ENCODE measurements at places on chromosomes 5 and 9.
A peak's percentile ranks its signal among the peaks of the same experiment; 100 is the strongest.

DNA sequence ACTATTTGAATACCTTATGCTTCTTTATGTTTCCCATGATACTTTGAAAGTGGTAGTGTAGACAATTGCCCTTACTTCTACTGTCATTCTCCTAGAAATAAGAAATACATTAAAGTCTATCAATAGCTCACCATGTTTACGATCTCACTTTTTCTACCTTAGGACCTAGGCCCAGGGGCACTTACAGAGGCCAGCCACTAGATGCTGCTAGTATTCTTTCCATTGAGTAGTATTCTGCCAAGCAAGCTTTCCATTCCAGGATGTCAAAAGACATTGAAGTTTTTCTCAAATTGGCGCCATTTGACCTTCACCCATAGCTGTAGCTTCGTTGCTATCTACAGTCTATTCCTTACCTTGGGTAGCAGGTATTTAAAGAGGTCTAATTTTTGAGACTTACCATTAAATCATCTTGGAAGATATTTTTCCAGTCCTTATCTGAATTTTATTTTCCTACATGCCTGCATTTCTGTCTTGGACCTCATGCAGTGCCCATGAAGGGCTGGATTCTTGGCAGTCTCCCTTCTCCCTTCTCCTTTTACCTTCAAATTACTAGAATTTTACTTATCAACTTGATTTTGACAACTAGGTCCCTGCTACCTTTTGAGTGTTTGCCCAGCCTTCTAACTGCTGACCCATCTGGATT lies 246.0 kb upstream of the NUDT12 start:
- no peak for DNase-seq

DNA sequence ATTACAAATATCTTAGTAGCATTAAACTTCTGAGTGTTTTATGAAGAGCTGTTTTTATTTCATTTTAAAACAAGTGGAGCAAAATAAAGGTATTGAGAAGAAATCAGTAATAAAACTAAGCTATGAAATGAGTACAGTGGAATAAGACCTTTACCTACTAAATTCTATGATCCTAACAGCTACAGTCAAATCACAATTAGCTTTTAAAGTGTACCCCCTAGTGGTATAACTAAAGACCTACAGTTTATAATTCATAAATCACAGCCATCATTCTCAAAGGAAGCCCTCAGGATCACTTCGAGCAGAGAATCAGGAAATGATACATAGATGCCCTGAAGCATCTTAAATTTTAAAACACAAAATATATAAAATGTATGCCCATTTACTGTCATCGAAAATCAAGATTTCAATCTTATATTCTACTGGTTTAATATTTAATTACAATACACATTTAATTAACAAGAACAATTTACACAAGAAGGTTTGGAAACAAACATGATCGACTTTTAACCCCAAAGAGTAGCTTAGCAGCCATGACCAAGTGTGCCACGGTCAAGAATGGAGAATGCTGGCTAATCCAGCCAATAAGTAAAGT lies 12.3 kb downstream of the CCNH start:
- DNase-seq, result no peak

- no peak for DNase-seq
These were observed 56.5 kb upstream of the NOTCH1 start for GRCh38 chr9:136602193-136602885.

- no peak for DNase-seq
These were observed 25.6 kb upstream of the TUSC1 start for GRCh38 chr9:25703701-25704357.

DNA sequence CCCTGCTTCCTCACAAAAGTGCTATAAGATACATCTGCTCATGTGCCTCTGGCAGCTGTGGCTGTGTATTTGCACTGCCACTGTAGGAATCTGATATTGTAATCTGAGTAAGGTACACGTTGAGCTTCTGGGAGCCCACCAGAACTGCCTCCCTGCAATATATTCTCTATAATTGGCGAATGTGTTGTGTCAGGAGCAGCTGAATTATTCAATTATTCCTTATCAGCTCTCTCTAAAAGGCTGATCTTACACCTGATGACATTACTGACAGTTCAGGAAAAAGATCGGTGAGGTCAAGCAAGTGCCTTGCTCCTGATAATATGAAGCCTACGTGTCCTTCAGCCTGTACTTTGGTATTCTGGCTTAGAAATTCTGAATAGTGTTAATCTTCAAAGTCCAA lies 1015.0 kb downstream of the CDH9 start:
- DNase-seq, result no peak

DNA sequence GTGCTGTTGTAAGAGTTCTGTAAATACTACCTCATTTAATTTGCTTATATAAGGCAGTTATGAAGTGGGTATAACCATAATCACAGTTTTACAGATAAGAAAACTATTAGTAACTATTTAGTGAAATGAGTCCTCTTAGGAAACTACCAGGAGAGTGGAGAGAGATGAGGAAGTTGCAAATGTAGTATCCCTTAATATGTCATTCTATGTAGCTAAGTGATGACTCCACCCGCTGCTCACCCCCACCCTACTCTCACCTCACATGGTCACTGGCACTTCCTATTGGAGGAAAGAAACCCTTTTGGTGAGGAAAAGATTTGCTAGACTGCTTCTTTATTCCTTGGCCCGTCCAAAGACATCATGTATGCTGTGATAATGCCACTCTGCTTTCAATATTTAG lies 241.8 kb upstream of the SLC24A2 start:
- no peak for DNase-seq

DNA sequence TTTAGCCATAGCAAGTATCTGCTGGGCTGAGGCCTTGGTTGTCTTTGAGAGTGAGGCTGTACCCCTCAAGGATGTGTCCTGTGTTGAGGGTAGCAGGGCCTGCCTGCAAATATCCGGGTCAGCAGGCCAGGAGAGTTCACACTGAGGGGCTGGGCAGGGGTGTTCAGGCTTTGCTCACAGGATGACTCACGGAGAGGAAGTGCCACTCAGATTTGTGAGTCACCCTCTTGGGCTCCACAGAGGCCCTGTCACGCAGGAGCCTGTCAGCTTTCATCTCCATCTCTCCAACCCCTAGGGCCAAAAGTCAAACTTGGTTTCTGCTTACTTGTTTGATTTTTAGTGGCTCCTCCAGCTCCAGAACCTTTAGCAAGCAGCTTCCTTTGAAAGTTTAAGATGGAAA lies 211.5 kb downstream of the SEC61B start:
- no peak for DNase-seq

GRCh38 chr5:149847611-149848010 lies 97.0 kb downstream of the PDE6A start:
- no peak for DNase-seq

- no peak for DNase-seq
These were observed 155.6 kb downstream of the SMARCA2 start for GRCh38 chr9:2170722-2171121.

- DNase-seq, result no peak
These were observed 26.2 kb downstream of the PPARGC1B start for GRCh38 chr5:149756354-149756753.

DNA sequence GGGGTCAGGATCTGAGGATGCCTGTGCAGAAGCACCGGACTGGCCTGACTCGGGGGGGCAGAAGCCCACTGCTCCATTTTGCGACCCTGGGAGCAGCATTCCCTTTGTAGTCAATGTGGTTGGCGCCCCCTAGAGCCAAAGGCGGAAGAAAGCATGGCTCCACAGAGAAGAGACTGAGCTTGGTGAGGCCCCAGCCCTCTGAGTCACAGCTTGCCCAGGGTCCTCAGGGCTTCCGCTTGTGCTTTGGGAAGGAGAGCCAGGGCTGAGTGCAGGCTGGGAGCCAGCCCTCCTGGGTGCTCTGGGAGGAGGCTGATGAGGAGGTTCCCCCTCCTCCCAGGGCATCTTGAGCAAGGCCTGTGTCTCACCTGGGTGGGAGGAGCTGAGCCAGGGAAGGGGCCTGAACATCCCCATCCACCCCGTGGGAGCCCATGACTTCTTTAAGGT lies 5.5 kb upstream of the AQP3 start:
- no peak for DNase-seq

DNA sequence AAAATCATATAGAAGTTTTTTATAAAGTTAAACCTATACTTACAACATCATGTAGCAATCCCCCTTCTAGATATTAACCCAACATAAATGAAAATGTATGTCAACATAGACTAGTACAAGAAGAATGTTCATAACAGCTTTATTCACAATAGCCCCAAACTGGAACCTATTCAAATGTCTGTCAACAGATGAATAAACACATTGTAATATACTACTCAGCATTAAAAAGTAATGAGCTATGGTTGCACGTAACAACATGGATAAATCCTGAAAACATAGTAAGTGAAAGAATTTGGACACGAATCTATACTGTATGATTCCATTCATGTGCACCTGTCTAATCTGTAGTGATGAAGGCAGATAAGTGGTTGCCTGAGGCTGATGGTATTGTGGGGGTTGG lies 73.9 kb downstream of the CSNK1G3 start:
- no peak for DNase-seq

- DNase-seq, result no peak
These were observed 9.9 kb upstream of the PTGER4 start for GRCh38 chr5:40669606-40670390.

- no peak for DNase-seq
These were observed 677.1 kb upstream of the CHD1 start for GRCh38 chr5:99605904-99606303.

DNA sequence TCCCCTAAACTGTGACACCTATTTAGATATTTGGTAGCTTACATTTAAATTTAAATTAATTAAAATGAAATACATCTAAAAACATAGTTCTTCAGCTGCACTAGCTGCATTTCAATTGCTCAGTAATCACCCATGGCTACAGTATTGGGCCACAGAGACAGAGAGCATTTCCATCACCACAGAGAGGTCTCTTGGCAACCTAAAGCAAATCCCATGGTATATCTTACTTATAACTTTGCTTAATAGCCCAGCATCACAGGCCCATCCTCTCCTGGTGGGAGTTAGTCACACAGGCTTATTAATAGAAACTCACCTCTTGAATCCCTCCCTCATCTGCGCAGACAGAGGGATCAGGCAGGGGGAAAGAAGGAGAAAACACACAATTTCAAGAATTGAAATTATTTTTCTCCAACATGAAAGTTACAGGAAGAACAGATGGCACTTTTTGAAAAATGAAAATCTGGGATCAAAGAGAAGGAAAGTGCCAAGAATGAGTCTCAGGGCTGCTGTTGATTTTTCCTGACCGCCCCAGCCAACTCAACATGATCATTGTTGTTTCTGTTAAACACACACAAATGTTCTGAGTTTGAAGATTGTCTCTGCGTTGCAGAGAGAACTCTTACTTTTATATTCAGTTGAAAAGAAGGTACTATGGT lies 144.6 kb downstream of the CMYA5 start:
- peak; percentile 2 for DNase-seq

GRCh38 chr9:73807952-73808351 lies 656.3 kb downstream of the ANXA1 start:
- DNase-seq, result no peak

GRCh38 chr5:41252036-41252435 lies 38.7 kb upstream of the C6 start:
- no peak for DNase-seq

- no peak for DNase-seq
These were observed 122.4 kb downstream of the OLFM1 start for GRCh38 chr9:135209852-135210251.

DNA sequence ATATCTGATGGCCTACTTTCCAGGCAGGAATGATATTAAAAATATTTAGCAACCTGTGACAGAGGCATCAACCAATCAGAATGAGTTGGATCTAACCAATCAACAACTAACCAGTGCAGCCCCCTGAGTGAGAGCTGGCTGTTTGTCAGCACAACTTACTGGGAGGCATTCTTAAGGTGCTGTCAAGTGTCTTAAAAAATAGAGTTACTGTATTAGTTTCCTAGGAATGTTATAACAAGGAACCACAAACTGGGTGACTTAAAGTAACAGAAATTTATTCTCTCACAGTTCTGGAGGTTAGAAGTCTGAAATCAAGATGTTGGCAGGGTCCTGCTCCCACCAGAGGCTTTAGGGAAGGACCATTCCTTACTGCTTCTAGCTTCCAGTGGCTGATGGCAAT lies 85.2 kb downstream of the ATG10 start:
- DNase-seq, result no peak

DNA sequence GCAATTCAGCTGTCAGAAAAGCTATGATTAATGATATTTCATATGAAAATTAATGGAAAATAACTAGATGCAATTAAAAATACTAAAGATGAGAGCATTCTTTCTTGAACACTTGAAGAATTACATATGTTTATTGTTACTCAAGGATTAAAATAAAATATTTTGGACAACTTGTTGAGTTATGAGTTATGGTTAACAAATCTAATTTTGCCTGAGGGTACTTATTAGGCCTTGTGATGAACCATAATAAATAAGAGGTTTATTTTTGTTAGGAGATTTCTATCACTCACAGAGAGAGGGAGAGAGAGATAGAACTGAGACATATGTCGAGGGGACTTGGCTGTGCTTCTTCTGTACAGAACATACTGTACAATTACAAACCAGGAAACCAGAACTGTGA lies 183.7 kb downstream of the ISL1 start:
- no peak for DNase-seq

DNA sequence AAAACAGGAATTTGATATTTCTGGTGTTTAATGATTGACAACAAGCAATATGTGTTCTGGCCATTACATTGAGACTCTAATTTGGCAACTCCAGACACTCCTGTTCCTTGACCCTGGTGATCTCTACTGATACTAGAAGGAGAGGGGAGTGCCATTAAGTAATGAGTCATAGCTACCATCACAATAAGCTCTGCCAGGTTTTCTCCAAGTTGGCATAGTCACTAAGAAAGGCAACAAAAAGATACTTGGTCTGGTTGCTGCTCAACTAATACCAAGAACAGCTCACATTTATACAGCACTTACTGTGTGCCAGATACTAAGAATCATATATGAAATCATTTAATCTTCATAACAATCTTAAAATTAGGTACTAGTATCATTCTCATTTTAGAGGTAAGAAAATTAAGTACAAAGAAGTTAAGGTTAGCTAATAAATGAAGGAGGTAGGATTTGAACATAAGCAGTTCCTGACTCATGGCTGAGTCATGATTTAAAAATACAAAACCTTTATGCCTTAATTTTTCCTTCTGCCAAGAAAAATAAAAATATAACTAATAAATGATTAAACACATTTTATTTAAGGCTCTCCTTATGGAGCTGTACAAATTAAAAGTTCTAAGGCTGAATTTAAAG lies 19.9 kb upstream of the PRXL2C start:
- no peak for DNase-seq

GRCh38 chr5:180140079-180140554 lies 68.6 kb upstream of the RNF130 start:
- no peak for DNase-seq

DNA sequence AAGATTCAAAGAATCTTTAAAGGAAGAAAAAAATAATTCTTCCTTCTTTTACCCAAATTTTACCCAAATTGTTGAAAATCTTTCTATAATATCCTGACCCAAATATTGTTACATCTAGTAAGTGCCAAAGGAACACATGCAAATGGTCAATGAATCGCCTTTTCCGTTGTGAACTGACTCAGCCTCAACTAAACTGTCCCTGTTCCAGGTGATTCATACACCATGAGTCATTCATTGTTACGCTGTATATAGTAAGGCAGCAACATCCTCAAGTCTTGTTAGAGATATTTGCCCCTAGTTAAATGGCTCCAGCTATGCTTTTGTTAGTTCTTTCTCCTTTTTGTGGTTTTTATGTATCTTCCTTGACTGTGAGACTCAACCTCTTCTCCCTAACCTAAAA lies 9.7 kb downstream of the PTGER4 start:
- DNase-seq, result no peak

GRCh38 chr5:65394087-65394486 lies 87.6 kb downstream of the ADAMTS6 start:
- DNase-seq, result no peak

Data from type B pancreatic cell (in vitro differentiated cells).